Activated CD4-positive, alpha-beta T cell treated with anti-CD3 and anti-CD28 coated beads for 36 hours (primary cell): ENCODE measurements at places on chromosomes 13 and 19.

DNA sequence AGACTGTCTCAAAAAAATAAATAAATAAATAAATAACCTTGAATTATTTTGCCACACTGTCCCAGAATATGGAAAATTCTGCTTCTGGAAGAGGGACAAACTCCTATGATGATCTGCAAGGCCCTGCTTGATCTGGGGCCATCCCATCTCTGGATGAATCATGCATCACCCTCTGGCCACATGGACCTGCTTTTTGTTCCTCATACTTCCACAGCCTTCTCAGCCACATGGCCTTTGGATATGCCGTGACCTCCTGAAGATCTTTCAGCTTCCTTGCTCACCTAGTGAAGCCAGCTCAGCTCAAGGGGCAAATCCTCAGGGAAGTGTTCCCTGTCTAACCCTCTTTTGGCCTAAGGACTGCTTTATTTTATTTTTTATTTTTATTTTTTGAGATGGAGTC, 10.3 kb downstream of the IER2 start:
- no peak overlapping the region for H3K4me3 ChIP-seq
- DNase-seq = no peak
- H3K4me1 ChIP-seq = peaks cover 63% of the 10 kb centered on the region

DNA sequence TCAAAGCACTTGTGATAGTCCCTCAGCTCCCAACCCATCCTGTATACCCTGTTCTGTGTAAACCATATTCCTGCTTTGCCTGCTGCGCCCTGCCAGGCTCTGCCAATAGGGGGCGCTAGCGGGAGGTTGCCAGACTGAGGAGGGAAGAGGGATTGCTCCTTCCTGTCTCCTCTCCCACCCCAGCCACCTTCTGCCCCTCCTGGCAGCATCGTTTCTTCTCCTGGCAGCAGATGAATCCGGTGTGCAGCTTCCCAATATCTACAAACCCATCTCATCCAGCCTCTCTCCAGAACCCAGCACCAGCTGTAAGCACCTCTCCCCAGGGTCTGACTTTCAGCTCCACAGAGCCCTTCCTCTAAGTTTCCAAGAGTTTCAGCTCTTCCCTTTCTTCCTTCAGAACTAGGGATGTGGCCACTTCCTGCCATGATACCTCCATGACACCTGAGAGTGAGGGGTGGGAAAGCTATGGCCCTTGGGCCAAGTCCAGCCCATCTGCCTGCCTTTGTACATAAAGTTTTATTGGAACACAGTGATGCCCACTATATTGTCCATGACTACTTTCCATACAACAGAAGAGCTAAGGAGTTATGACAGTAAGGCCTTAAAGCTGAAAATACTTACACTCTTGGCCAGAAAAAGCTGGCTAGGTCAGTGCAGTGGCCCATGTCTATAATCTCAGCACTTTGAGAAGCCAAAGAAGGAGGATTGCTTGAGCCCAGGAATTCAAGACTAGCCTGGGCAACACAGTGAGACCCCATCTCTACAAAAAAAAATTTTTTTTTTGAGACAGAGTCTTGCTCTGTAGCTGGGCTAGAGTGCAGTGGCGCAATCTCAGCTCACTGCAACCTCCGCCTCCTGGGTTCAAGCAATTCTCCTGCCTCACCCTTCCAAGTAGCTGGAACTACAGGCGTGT, 34.5 kb upstream of the ATP1A3 start:
- H3K27ac ChIP-seq = no peak overlapping the region
- H3K4me1 ChIP-seq = no peaks in the 10 kb centered on the region
- peak; percentile 67 for DNase-seq
- H3K36me3 ChIP-seq = no peaks in the 10 kb centered on the region
- no peak overlapping the region for H3K4me3 ChIP-seq
- peaks cover 2% of the 10 kb centered on the region for H3K27me3 ChIP-seq

GRCh38 chr19:45235485-45235884, 9.7 kb downstream of the EXOC3L2 start:
- no peak overlapping the region for H3K27ac ChIP-seq
- no peak for DNase-seq
- no peaks in the 10 kb centered on the region for H3K4me1 ChIP-seq
- no peak overlapping the region for H3K4me3 ChIP-seq
- peaks cover 40% of the 10 kb centered on the region for H3K27me3 ChIP-seq

DNA sequence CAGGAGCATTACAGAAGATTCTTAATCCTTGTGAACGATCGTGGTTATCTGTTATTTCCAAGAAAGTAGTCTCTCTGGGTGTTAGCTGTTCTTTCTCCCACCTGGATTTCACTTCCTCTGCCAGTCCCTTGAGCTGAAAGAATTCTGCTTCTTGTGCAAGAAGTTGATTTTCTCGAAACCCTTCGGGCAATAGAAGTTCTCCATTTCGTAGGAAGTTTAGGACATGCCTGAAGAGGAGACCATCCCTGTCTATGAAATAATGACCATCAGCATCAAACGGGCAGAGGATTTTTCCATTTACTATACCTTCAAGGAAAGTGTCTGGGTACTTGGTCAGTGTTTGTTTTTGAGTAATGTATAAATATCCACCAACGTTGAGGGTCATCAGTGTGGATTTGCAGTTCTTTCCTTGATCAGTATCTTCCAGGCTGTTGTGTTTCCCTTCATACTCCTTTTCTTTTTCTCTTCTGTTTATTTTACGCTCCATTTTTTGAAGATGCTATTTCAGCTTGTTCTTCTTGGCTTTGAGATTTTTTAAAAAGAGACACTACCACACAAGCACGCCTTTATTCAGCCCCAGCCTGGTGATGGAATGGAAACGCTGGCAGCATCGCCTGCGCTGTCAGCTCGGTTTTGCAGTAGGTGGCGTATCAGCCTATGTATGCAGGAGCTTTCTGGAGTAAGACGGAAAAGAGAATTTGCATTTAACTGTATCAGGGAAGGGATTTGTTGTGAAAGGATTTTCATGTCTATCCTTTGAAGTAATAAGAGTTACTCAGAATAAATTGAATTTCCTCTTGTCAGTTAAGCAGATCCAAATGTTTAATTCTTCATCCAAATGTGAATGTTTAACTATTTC, 6.5 kb downstream of the KCTD4 start:
- H3K4me3 ChIP-seq = no peak overlapping the region
- peaks cover 2% of the 10 kb centered on the region for H3K36me3 ChIP-seq
- H3K27me3 ChIP-seq = no peaks in the 10 kb centered on the region
- H3K4me1 ChIP-seq = peaks cover 6% of the 10 kb centered on the region
- no peak overlapping the region for H3K27ac ChIP-seq

DNA sequence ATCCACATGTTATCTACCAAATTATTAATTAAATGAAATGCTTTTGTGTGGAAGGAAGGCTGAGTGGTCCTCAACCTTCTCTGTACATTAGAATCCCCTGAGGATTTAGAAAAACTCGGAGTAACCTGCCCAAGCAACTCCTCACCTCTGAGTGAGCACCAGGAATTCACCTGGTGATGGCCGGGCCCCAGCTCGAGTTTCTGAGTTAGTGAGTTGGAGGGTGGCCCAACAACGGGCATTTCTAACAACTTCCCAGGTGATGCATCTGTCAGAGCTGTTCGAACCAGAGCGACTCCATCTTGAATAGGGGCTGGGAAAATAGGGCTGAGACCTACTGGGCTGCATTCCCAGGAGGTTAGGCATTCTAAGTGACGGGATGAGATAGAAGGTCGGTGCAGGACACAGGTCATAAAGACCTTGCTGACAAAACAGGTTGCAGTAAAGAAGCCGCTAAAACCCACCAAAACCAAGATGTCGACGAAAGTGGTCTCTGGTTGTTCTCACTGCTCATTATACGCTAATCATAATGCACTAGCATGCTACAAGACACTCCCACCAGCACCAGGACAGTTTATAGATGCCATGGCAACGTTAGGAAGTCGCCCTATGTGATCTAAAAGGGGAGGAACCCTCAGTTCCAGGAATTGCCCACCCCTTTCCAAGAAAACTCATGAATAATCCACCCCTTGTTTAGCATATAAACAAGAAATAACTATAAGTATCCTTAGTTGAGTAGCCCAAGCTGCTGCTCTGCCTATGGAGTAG, 44.2 kb upstream of the SHISA2 start:
- no peak for DNase-seq
- H3K4me3 ChIP-seq = no peak overlapping the region
- no peak overlapping the region for H3K27ac ChIP-seq
- peaks cover 21% of the 10 kb centered on the region for H3K27me3 ChIP-seq

DNA sequence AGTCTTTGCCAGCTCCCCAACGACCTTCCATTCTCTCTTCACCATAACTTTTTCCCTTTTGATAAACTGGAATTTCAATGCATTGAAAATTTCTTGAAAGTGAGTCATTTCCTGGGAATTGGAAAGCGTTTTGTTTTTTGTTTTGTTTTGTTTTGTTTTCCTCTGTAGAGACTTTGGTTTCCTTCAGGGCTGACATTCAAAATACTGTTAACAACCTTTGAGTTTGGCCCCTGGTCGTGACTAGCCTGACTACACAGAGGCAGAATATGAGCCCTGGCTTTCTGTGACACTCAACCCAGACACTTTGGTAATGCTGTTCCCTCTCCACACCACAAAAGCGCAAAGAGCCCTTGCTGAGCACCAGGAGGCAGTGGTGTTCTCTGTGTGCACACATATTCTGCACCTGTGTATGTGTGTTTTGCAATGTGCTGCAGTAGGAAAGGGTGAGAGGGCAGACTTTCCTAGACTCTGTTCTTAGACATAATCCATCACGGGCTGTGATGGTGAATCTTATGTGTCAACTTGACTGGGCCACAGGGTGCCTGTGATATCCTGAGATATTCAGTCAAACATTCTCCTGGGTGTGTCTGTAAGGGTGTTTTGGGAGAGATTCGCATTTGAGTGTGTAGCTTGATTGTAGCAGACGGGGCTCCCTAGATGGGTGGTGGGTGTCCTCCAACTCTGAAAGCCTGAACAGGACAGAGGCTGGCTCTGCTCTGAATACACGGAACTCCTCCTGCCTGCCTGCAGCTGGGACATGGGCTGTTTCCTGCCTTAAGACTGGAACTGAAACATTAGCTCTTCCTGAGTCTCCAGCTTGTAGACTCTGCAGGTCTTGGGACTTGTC, 29.5 kb upstream of the ANKRD10 start:
- H3K4me3 ChIP-seq = no peak overlapping the region
- no peak overlapping the region for H3K27ac ChIP-seq
- H3K36me3 ChIP-seq = peaks cover 2% of the 10 kb centered on the region

DNA sequence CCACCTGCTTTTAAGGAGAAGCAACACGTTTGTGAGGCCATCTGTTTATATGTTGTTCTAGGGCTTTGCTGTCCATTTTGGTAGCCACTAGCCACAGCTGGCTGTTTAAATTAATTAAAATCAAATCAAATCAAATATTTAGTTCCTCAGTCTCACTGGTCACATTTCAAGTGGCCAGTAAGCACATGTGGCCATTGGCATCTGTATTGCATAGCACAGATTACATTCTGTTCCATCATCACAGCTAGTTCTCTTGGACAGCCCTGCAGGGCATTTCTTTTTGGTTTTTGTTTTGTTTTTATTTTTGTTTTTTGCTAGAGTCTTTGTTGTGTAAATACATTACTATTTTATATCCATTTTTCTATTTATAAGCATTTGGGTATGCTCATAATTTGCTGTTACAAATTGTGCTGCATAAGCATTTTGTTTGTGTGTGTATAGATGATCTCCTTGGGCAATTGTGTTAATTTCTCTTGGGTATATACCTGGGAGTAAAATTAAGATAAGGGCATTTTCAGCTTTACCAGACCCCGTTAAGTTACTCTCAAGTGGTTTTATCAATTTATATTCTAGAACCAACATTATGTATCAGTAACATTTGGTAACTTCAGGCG, 31.3 kb downstream of the SAE1 start:
- peaks cover 47% of the 10 kb centered on the region for H3K36me3 ChIP-seq
- DNase-seq = no peak
- H3K27me3 ChIP-seq = no peaks in the 10 kb centered on the region
- peaks cover 58% of the 10 kb centered on the region for H3K4me1 ChIP-seq
- no peak overlapping the region for H3K27ac ChIP-seq
